H1 (cell line): ENCODE measurements at places on chromosomes 3 and 15.

DNA sequence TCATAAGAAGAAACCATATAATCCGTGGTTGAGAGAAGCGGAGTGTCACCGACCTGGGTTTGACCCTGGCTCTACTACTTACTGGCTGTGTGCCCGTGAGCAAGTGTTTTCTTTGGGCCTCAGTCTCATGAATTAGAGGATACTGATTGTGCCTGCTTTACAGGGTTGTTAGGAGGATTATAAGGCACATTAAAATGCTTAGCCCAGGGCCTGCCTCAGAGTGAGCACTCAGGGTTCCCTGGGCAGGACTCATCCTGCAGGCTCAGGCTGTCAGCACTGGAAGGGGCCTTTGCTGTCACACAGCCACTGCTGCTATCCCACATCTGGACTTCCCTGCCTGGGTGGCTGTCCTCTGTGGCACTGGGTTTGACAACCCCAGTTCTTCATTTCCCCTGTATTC, 4.7 kb downstream of the PLA2G4F start:
- no peak for DNase-seq

- peak; percentile 20 for DNase-seq
Observed at GRCh38 chr3:139261754-139262586, 81.8 kb upstream of the MRPS22 start.

DNA sequence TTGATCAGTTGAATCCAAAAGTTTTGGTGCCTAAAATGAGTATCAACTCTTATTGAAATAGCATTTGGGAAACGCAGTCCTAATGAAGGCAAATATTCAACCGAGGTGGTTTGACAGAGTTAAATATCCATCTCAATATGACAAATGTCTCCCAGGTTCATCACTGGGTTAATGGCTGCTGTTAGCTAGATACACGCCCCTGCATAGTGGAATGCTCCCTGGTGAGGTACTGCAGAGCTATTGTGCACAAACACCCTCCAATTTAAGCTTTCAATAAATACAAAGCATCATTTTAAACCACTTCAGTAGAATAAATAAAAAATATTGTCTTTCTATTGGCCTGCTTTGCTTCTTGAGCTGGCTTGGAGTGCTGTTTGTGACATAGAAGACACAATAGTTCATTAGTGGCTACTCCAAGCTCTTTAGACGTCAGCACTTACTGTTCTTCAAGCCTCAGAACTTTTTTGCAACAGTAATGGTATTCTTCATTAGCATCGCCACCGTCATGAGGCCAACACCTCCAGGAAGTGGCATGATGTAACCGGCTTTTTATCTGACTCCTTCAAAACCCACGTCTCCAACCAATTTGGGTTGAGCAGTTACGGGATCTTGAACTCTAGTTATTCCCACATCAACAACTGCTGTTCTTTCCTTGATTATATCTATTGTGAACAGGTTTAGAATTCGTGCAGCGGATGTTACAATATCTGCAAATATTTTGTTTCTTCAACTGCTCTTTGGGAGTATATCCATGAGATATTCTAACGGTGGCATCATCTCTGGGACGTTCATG, 1159.6 kb upstream of the EPHA6 start:
- no peak for DNase-seq

DNA sequence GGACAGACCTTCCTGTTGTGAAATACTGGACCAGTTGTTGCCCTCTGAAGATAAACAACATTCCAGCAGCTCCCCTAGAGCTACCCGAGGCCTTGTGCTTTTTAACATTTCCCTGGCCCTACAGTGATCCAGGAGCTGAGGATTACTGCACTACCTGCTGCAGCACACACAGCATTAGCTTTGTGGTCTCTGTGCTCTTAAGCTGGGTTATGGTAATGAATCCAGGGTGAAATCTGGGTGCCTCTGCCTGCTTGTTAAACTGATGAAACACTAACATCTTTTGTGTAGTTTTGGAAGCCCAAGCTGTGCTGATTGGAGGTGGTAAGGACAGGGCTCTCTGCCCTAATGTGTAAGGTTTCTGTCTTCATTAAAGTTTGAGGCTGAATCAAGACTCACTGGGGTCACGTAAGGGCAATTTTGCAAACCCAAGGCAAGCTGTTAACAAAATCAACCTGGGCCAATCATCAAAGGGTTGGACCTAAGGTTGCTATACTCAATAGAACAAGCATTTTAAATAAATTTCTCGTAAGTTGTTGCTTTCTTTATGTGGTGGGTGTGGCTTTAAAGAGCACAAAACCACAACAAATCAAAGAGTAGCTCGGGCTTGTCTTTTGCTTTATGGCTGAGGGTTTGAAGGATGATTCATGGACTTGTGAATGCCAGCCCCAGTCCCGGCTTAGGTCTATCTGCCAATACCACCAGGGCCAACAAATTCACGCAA, 183.9 kb downstream of the TPRG1 start:
- no peak for DNase-seq
